Testis (tissue), 5 donors: ENCODE measurements at places on chromosomes 3 and 15.

DNA sequence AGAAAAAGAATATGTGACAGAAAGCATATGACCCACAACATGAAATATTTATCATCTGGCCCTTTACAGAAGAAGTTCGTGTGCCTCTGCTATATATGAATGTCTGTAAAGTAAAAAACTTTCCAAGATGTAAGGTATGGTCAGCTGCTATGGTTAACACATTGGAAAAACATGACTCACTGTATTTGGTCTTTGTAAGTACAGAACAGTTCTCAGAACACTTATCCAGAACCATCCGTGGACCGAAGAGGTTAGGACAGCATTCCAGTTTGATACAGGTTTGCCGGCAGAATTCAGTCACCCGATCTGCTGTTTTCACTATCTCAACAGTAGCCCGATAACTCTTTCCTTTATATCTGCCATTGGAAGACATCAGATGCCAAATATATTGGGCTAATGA lies 13.5 kb upstream of the STIMATE start:
- no peak for DNase-seq

DNA sequence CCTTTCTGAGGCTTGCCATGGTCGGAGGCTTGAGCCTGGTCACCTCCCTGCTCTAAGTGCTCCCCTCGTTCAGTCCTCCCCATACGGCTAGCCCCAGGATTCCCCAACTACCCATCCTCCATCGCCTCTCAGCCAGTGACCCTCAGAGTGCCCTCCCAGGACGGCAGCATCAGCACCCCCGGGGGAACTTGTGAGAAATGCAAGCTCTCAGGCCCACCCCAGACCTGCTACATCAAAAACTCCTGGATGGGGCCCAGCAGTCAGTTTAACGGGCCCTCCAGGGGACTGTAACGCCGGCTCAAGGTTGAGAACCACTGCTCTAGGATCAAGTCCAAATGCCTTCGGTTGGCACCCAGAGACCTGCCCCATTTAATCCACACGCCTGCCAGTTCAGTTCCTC lies 6.9 kb downstream of the ADAMTS17 start:
- DNase-seq = no peak

DNA sequence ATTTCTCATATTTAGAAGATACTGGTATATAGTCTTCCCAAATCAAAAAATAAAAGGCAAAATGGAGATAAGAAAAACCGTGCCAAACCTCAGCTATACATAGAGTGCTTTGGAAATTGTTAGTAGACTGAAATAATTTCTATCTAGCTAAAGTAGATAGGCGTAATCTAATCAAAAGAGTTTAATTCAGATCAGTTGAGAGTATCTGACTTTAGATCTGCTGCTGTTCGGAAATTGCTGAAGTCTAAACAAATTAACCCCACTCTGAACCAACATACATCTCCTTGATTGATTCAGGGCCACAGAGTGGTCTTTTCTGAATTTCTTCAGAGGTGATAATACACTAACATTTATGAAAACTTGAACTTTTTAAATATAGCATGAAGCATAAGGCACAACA lies 40.1 kb downstream of the MAP3K13 start:
- DNase-seq = no peak

DNA sequence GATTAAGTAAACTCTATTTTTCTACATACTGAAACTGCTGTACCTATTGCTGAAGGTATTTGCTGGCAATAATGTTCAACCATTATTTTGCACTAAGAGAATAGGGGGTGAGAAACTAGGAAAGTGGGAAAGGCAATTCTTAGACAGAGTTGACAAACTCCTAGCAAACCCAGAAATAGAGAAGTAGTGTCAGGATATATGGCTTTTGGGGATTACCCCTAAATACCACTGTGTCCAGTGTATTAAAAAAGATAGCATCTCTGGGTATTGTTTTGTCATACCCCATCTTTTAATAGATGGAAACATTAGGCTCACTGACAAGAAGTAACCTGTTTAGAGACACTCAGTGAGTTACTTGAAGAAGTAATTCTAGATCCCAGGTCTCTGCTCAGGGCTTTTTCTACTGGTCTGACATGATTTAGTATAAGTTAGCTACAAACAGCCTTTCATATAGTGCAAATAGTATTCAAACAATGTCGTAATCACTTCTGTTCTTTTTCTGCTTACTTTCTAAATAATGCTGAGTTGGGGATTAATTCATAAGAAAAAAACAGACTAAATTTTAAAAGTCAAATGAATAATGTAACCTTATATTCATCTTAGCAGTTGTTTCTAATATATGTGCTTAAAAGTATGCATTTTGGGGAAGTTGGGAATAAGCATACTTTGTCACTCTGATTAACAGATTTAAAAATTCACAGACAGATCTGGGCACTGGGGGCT lies 107.2 kb downstream of the IL1RAP start:
- DNase-seq = no peak

DNA sequence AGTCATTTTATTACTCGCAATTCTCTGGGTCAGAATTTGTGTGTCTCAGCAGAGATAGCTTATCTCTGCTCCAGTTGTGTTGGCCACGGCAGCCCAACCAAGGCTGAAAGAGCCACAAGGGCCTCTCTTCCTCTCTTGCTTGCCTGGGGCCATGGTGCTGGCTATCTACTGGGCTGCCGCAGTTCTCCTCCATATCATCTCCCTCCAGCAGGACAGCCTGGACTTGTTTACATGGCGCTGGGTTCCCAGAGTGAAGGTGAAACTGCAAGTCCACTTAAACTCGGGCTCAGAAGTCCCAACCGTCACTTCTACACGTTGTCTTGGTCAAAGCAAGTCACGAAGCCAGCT lies 134.8 kb downstream of the UACA start:
- no peak for DNase-seq

DNA sequence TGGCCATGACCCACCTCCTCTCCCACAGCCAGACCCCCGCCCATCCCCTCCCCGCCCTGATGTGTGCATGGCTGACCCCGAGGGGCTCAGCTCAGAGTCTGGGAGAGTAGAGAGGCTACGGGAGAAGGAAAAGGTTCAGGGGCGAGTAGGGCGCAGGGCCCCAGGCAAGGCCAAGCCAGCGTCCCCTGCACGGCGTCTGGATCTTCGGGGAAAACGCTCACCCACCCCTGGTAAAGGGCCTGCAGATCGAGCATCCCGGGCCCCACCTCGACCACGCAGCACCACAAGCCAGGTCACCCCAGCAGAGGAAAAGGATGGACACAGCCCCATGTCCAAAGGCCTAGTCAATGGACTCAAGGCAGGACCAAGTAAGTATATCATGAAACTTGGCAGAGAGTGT lies 11.7 kb downstream of the MAP1A start:
- DNase-seq = no peak
